ENCODE measurements at places on chromosomes 4 and X. TPM values are rescaled to one million over a fixed set of nuclear protein-coding genes. Genes with fewer than 3 reads are reported as not detected.

Gene PRRG1
- total RNA-seq, result 14.5 TPM

GRCh38 chr4:97507587-97508245 is 635.6 kb downstream of the STPG2 start:
- DNase-seq, result no peak

- DNase-seq, result peak; percentile 15
Observed at GRCh38 chr4:76723373-76723772, 174.6 kb downstream of the SOWAHB start.

Gene IL2
- not detected for total RNA-seq

Gene CD38
- 0.02 TPM for total RNA-seq

- no peak for DNase-seq
Observed at GRCh38 chr4:144579411-144580030, 66.4 kb upstream of the HHIP start.

Gene TLR3
- total RNA-seq, result 33.0 TPM

Gene ARMCX1
- total RNA-seq, result 24.4 TPM

Gene SSX4B
- total RNA-seq, result not detected

GRCh38 chr4:86921608-86922252 is 13.1 kb upstream of the AFF1 start:
- no peak for DNase-seq

Gene ASB12
- not detected for total RNA-seq

Gene PPP1R2C
- total RNA-seq, result not detected

- DNase-seq, result peak; percentile 13
Observed at GRCh38 chr4:136241221-136241986, 1290.9 kb downstream of the PCDH18 start.

All from H4 (cell line).